Activated CD8-positive, alpha-beta memory T cell treated with anti-CD3 and anti-CD28 coated beads, Interleukin-2, amount 50 U/mL, for 48 hours (primary cell): ENCODE measurements at places on chromosomes 7 and 10.

DNA sequence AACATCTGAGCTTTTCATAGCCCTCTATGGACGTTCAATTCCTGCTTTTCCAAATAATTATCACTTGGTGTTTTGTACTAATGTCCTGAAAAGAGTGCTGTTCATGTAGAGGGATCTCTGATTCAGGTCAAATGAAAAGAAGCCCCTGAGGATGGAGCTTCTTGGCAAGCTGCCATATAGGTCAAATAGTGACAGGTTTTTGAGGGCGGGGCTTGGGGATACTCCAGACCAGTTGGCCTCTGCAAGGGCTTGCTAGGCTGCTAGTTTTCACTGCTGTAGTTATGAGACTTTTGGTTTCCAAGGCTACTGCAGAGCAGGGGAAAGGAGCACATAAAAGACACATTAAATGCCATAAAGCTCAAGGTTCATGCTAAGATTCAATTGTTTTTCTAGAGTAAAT is 257.2 kb upstream of the CACNA2D1 start:
- no peak for DNase-seq

DNA sequence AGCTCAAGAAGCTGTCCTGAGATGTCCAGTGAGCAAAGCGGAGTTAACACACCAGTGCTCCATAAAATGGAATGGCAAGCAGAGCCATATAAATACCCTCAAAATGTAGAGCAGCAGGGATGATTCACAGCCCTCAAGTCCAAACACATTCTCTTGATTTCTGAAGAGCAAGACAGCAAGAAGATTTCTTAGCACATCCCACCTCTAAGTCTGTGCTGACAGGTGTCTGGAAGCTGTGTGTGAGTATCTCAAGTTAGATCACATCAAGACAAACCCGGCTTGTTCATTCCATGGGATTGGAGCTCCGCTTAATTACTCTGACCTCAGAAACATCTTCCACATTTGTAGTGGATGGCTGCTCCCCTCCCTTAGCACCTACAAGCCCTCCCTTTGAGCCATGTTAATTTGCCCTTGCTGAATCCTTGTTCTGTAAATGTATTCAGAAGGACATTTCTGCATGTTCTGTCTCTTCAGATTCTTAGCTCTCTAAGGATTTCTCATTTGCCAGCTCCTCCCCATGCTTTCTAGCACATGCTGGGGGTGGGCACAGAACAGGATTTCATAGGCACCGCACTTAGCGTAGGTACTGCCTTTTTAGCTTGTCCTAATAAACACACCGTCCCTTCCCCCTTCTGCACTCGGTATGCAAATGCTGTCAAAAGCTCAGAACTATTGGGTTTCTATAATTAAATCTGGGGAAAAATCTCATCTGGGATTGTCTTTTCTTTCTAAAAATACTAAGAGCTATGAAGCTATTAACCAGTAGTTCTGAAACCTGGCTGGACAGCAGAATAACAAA is 112.7 kb downstream of the CPXM2 start:
- no peak for DNase-seq

DNA sequence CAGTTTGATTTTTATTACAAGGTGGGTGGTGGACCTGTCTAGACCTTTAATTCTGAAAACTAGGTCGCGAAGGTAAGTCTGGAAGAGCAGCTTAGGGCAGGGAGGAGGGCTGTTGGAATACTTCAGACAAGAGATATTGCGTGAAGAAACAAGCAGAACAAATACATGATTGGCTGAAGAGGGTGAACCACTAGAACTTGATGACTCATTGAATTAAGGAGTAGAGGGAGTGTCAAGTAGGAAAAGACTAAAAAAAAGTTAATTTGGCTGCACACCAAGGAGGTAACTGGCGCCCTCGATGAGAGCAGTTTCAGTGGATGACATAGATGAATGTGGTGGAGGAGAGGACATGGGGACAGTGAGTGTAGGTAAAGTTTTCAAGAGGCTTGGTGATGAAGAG is 41.3 kb downstream of the WNT2 start:
- no peak for DNase-seq

GRCh38 chr7:105141068-105141467 is 127.1 kb downstream of the KMT2E start:
- DNase-seq, result no peak

GRCh38 chr10:11036424-11037011 is 18.8 kb downstream of the CELF2 start:
- no peak for DNase-seq

DNA sequence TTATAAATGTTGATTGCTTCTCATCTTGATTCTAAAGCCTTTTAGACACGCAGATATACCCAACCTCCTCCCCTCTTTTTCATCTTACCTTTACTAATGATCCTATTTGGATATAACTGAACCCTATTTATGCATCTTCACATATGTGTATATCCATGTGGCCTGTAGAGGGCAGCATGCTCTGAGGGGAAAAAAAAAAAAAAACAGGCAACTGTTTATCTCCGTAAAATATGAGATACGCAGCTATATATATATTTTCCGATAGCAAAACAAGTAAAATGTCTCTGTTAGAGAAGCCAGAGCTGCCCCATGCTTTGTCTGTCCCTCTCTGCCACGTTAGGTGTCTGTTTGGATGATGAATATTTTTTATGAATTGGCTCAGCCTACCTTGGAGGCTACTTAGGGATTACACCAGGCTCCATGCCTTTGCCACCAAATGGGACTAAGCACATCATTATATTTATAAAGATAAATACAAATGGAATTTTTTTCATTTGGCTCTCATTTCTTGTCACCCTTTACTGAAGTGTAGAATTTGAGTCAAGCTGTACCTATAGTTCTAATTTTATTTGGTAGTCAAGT is 174.8 kb upstream of the FZD1 start:
- DNase-seq, result no peak

DNA sequence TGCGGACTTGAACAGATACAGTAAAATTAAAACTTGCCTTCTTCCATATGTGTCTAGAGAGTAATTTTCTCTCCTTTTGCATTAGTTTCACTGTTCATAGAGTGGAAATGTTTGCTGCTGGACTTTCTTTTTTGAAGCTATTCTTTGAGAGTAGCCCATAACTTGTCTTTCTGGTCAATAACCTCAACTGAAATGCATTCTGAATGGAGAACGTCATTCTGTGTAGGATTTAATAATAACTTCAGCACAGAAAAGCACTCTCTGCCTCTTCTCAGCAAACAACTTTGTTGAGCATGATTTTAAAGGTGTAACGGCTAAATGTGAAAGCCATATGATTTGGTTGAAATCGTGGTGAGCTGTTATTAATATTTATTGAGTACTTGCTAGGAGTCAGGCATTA is 111.8 kb downstream of the CUX1 start:
- no peak for DNase-seq
